ENCODE measurements at places on chromosomes 1 and 21. TPM values are rescaled to one million over a fixed set of nuclear protein-coding genes. Genes with fewer than 3 reads are reported as not detected.
A peak's percentile ranks its signal among the peaks of the same experiment; 100 is the strongest.

- no peak overlapping the region for H3K4me3 ChIP-seq
- DNase-seq = no peak
- no peak overlapping the region for H3K27ac ChIP-seq
- peaks cover 3% of the 10 kb centered on the region for H3K27me3 ChIP-seq
Observed at GRCh38 chr21:15281714-15282113, 216.9 kb upstream of the NRIP1 start.

DNA sequence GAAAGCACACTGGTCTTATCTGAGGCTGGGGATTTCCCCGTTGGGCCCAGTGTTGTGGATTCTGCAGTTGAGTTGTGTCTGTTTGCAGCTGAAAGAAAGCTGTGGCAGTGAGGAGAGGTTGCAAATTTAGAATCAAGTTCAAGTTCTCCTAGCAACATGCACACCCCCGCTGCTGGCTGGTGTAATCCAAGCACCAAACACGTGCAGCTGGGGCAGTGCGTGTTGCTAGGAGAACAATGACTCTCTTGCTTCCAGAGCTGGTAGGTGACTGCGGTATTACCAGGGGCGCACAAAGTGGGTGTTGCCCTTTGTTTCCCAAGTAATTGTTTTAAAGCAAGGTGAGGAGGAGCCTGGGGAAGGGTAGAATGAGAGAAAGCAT, 91.5 kb downstream of the IER5 start:
- H3K27ac ChIP-seq = peak overlapping the region; percentile 29
- no peaks in the 10 kb centered on the region for H3K36me3 ChIP-seq
- DNase-seq = peak; percentile 78

- no peak overlapping the region for H3K4me3 ChIP-seq
- H3K36me3 ChIP-seq = no peaks in the 10 kb centered on the region
- H3K4me1 ChIP-seq = no peaks in the 10 kb centered on the region
- H3K27me3 ChIP-seq = peaks cover 21% of the 10 kb centered on the region
- no peak overlapping the region for H3K27ac ChIP-seq
Observed at GRCh38 chr1:159951551-159951950, 2.5 kb downstream of the SLAMF9 start.

DNA sequence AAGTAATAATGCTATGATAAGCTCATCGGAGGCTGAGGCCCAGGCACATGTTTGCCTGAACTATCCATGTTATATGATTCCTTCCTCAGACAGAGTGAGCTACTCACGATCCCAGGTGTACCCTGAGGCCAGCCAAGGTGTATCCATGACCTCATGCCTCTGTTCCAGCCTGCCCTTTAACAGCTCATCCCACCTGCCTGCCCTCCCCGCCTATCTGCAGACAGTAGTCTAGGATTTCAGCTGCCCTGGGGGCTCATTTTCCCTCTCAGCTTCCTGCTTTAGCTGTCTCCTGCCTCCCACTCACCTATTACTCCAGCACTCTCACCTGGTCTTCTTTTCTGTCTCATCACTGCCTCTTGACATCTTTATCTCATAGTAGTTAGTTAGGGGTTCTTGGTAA, 1.9 kb upstream of the IL24 start:
- no peak overlapping the region for H3K4me3 ChIP-seq
- peaks cover 7% of the 10 kb centered on the region for H3K36me3 ChIP-seq
- peaks cover 88% of the 10 kb centered on the region for H3K4me1 ChIP-seq
- no peak for DNase-seq
- peak overlapping the region; percentile 49 for H3K27ac ChIP-seq
- no peaks in the 10 kb centered on the region for H3K27me3 ChIP-seq

DNA sequence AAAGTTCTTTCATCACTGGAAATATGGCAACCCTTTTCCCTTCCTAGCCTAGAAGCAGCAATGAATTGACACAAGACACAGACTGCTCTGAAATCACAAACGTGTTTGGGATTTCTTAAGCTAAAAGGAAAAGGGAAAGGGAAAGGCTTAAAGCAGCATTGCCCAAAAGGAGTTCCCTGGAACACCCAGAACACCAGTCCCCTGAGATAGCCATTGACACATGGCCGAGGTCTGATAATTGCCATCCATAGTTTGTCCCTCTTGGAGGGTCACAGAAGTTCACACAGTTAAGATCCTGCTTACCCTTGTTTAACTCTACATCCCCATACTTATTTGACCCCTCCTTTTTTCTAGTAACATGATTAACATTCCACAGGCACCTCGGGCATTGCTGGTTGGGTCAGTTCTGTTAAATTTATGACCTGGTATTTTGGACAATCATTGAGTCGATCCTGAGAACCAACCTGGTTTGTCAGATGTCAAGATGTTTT, 72.9 kb downstream of the ZNF281 start:
- no peak for DNase-seq
- no peaks in the 10 kb centered on the region for H3K27me3 ChIP-seq
- H3K4me3 ChIP-seq = no peak overlapping the region
- H3K27ac ChIP-seq = no peak overlapping the region
- H3K4me1 ChIP-seq = peaks cover 23% of the 10 kb centered on the region

DNA sequence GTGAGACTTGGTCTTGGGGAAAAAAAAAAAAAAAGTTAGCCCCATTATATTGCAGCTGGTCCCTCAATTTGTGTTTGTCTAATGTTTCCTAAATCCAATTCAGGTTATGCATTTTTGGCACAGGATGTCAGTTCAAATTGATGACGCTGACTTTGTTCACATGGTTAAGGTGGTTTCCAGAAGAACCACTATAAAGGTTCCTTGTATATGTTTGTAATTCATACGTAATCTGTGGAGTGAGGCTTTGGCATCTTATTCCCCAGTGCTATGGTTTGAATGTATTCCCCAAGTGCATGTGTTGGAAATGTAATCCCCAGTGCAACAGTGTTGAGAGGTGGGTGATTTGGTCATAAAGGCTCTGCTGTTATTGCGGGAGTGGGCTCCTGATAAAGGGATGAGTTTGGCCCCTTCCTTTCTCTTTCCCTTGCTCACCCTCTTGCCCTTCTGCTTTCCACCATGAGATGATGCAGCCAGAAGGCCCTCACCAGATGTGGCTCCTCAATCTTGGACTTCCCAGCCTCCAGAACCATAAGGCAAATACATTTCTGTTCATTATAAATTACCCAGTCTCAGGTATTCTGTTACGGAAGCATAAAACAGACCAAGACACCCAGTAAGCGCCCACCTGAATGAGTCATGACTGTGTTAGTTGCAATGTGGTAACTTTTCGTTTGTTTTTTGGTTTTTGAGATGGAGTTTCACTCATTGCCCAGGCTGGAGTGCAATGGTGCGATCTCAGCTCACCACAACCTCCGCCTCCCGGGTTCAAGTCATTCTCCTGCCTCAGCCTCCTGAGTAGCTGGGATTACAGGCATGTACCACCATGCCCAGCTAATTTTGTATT, 19.5 kb upstream of the HLCS start:
- H3K27ac ChIP-seq = peak overlapping the region; percentile 76
- H3K4me1 ChIP-seq = peaks cover 40% of the 10 kb centered on the region
- peak; percentile 53 for DNase-seq
- no peaks in the 10 kb centered on the region for H3K36me3 ChIP-seq

DNA sequence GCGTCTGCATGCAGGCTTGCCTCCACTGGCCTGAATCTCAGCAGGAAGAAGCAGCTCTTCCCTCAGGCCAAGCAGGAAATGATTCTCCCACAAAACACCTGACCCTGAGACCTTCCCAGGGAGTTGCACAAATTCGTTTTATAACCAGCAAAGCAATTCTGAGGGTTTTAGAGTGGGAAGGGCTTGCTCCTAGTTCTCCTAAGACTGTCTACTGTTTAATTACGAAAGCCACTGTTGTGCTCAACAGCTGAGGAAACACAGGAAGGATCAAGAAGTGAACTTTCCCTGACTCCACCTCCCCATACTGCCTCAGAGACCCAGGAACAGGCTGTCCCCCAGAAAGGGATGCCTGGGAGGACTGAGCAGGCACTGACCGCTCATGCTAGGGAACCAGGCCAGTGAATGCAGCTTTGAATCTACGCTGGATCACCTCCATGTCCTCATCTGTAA, 37.0 kb upstream of the PUM1 start:
- H3K4me3 ChIP-seq = no peak overlapping the region
- H3K36me3 ChIP-seq = no peaks in the 10 kb centered on the region
- H3K27ac ChIP-seq = no peak overlapping the region
- H3K4me1 ChIP-seq = no peaks in the 10 kb centered on the region
- no peak for DNase-seq

GRCh38 chr1:199113265-199113869, 474.5 kb downstream of the PTPRC start:
- no peaks in the 10 kb centered on the region for H3K36me3 ChIP-seq
- peak; percentile 79 for DNase-seq
- no peak overlapping the region for H3K27ac ChIP-seq

DNA sequence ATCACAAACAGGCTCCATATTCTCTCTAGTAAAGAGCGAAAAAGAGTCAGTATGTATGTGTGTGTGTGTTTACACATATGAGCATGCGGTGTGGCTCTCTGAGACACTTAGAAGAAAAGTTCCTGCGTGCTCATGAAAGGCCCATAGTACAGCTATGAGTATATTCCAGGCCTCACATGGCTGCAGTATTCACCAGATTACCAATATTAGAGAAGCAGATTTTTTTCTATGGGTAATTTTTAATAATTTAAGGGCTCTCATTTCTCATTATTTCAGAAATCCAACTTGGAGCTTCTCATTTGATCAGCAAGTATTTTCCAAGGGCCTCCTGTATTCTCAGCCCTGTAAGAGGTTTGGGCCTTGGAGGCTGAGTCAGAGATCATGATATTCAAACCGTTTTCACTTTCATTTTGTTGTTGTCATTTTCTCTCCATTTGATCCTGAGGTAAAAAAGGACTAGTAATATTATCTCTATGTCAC, 232.9 kb upstream of the SGIP1 start:
- DNase-seq = peak; percentile 43
- H3K27me3 ChIP-seq = no peaks in the 10 kb centered on the region
- H3K36me3 ChIP-seq = no peaks in the 10 kb centered on the region

- peaks cover 50% of the 10 kb centered on the region for H3K4me1 ChIP-seq
- DNase-seq = no peak
- peak overlapping the region; percentile 87 for H3K4me3 ChIP-seq
- H3K27me3 ChIP-seq = no peaks in the 10 kb centered on the region
Observed at GRCh38 chr1:198640174-198640573, 1.3 kb downstream of the PTPRC start.

DNA sequence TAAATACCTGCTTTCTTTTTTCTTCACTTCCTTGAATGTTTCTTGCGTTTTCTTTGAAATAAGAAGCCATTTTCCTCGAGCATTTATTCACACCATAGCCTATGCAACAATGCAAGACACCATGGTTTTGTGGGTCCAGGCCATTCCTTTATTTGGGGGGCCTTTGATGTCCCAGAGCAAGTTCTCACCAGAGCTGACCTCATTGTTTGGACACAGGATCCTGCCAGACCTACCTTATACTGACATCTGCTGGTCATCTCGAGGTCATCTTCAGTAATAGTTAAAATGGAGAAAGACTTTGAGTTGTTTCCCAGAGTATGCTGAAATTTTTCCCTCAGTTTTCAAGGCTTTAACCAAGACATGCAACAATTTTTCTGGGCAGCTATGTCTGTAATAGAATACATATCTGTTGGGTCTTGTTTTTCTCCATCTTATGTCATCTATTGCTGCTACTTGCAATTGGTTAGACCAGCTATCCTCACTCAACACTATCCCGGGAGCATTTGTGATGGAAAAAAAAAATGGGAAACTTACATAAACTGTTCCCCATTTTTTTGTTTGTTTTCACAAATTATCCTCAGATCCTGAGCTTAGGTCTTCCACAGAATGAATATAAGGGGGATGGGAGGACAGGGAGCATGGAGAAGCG, 34.0 kb upstream of the BACE2 start:
- no peaks in the 10 kb centered on the region for H3K36me3 ChIP-seq
- no peak for DNase-seq
- no peak overlapping the region for H3K4me3 ChIP-seq

GRCh38 chr1:227794817-227795192, 20.7 kb upstream of the PRSS38 start:
- DNase-seq = no peak
- H3K27me3 ChIP-seq = no peaks in the 10 kb centered on the region
- H3K36me3 ChIP-seq = no peaks in the 10 kb centered on the region

- H3K27me3 ChIP-seq = peaks cover 30% of the 10 kb centered on the region
- peaks cover 15% of the 10 kb centered on the region for H3K4me1 ChIP-seq
- peak; percentile 39 for DNase-seq
- no peaks in the 10 kb centered on the region for H3K36me3 ChIP-seq
- no peak overlapping the region for H3K27ac ChIP-seq
Observed at GRCh38 chr1:41486371-41487125, 2.1 kb upstream of the EDN2 start.

GRCh38 chr1:26132128-26132833, 20.7 kb downstream of the PDIK1L start:
- H3K27me3 ChIP-seq = no peaks in the 10 kb centered on the region
- no peak overlapping the region for H3K27ac ChIP-seq
- DNase-seq = no peak
- H3K4me3 ChIP-seq = no peak overlapping the region
- H3K36me3 ChIP-seq = no peaks in the 10 kb centered on the region

DNA sequence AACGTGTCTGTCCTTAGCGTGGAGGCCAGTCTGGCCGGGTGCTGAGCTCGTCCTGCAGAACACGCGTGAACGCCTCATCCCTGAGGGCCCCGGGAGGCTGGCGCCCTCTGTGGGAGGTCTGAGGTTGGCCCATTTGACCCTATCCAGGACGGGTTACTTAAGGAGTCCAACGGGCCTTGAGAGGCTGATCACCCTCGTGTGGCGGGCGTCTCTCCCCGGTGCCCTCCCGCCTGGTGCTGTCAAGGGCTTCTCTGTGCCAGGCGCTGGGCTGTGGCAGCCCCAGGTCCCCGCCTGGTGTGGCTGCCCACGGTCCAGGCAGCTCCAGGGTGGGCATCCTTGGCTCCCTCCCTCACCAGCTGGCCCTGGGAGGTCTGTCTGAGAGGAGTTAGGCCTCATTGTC, 9.7 kb downstream of the SKI start:
- H3K27me3 ChIP-seq = no peaks in the 10 kb centered on the region
- peaks cover 87% of the 10 kb centered on the region for H3K4me1 ChIP-seq

DNA sequence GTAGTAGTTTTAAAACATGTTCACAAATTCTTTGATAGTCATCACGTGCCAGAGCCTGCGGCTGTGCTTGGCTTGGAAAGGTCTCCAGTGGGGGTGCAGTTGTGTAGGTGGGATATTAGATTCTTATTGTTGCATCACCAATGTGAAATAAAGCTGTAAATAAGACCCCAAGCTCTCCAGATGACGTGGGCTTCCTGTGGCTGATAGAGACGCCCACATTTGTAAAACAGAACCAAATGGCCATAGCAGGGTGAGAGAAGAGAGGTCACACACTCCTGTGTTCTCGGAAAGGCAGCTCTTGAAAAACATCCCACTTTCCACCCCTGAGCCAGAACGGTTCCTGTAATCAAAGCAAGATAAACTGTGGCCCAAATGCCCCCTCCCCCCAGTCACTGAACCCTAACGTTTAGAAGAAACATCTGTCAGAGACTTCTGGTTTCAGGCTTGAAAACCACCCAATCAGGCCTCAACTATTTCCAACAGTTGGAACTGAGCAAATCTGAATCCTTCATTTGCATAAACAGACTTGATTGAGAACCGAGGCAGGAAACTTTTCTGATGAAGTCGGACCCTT, 6.6 kb upstream of the NTPCR start:
- peak; percentile 57 for DNase-seq
- H3K27ac ChIP-seq = peak overlapping the region; percentile 84
- H3K27me3 ChIP-seq = peaks cover 2% of the 10 kb centered on the region
- no peak overlapping the region for H3K4me3 ChIP-seq

The ZBTB8OS gene
- 61.2 TPM for total RNA-seq

The PARS2 gene
- total RNA-seq = 6.3 TPM

The ZNF683 gene
- total RNA-seq = not detected

The SMIM11 gene
- 6.6 TPM for total RNA-seq

The OLIG2 gene
- not detected for total RNA-seq

The SPATA45 gene
- total RNA-seq = not detected

The COL18A1 gene
- total RNA-seq = 8.8 TPM

The KCNT2 gene
- 0.09 TPM for total RNA-seq

The BTBD19 gene
- 17.2 TPM for total RNA-seq

The PROK1 gene
- total RNA-seq = not detected
